PC-9 (cell line): ENCODE measurements at places on chromosomes 1 and 21.

- DNase-seq = peak; percentile 63
Observed at GRCh38 chr1:54407404-54408146, 1.4 kb upstream of the SSBP3 start.

- no peak for DNase-seq
Observed at GRCh38 chr21:33293136-33293535, 27.0 kb downstream of the IL10RB start.

- DNase-seq = no peak
Observed at GRCh38 chr1:114099268-114099667, 54.4 kb downstream of the SYT6 start.

DNA sequence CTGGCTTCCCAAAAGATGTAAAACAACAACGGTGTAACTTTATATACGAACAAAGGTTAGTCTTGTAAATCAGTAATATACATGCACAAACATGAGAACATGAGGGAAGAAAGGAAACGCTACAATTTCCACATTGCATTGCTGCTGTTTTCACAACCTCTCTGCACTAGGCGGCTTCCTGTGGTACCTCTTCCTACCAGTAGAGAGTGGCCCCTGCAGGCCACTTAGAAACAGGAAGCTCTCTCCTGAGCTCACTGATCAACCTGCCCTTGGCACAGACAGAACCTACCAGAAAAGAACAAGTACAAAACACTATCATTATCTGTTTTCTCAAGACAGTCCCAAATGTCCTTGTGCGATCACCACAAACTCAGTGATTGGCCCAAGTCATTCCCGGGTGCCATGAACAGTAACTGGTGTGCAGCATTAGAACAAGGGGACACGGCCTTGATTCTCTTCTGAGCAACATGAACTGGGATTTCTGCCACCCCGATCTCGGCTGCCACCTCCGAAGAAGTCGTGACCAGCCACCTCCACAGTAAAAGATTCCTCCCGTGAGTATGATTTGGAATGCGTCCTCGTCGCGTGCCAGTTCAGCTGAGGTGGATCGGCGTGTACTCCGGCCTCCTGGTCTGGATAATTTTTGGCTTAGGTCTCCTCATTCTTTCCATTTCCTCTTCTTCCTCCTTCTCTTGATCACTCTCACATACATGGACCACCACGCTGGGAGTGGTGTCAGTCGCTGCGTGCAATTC lies 5.7 kb upstream of the KCNE1 start:
- no peak for DNase-seq

DNA sequence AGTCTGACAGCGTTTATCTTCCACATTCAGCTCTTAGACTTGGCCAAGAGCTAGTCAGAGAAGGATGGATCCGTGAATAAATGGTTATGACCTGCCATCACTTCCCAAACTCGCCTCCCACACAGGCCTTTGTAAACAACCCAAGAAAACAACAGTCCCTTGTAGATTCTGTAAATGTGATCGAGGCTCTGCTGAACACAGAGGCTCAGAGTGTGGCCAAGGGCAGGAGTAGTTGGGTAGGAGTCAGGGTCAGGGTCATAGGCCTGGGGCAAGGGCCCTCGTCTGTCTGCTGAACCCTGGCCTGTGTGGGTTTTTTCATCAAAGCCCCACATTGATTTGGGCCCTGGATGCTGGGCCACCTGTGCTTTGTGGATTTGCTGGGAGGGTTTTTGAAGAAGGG lies 32.7 kb downstream of the NCMAP start:
- DNase-seq = no peak

DNA sequence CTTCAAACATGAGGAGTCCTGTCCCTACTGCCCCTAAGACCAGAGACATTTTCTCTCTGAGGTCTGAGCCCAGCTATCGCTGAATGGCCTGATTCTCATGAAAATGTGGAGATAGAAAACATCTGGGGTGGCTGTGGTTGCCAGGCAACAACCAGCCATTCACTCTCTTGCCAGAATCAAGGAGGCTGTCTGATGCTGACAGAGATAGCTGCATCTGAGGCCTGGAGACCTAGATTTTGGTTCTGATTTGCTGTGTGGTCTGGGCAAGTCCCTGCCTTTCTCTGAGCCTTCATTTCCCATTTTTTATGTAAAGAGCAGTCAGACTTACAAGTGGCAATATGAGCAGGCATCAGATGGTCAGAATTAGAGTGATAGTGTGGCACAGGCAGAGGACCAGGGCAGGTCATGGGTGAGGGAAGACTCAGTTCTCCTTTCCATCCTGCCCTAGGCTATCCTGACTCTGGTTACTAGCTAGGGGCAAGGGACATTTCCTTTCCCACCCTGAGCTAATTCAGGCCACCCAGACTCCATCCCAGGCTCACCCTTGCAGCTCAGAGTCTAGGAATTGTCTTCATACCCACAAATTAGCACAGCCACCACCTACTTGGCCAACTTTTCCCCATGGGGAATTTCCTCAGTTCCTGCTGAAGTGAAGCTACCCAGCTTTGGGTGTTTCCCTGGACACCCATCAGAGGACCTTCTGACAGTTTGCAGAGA lies 20.0 kb upstream of the RNF19B start:
- no peak for DNase-seq

- DNase-seq = no peak
Observed at GRCh38 chr1:21703318-21703963, 34.3 kb upstream of the RAP1GAP start.

DNA sequence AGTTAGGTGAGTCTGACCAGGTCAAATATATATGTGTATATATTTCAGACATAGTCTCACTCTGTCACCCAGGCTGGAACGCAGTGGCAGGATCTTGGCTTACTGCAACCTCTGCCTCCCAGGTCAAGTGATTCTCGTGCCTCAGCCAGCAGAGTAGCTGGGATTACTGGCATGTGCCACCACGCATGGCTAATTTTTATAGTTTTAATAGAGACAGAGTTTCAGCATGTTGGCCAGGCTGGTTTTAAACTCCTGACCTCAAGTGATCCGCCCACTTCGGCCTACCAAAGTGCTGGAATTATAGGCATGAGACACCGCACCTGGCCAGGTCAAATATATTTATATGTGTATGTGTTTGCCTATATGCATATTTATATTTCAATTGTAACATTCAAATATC lies 581.5 kb upstream of the B3GALT2 start:
- DNase-seq = no peak

DNA sequence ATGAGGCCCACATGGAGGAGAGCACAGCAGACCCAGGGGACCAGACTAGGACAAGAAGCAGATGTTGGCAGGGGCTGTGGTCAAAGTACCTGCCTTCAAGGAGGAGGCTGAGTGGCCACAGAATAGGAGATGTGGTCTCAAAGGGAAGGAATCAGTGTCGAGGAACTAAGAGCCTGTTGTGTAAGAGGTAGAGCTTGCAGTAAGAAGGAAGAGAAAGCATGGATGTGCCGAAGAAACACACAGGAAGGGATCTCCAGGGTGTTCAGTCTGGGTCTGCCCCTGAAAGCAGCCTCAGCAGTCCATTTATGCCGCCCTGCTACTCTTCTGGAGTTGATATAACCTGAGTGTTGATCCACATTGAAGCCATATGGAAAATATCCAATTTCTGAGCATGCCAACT lies 83.9 kb downstream of the NID1 start:
- DNase-seq = no peak

DNA sequence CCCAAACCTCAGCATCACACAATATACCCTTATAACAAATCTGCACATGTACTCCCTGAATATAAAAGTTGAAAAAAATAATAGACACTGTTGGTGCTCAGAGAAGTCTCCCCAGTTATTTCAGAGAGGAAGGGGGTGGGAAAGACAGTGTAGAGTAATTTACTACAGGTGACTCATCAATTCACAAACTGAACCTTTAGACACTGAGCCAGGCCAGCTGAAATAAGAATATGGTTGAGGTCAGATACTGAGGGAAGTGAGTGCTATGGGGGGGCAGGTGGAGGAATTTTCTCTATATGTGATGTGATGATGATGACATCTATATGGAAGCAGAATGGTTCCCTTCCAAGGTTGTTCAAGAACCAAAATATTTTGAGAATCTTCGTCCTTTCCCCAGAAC lies 50.1 kb downstream of the MRPL39 start:
- no peak for DNase-seq

- no peak for DNase-seq
Observed at GRCh38 chr1:192880231-192880630, 71.4 kb downstream of the RGS2 start.

DNA sequence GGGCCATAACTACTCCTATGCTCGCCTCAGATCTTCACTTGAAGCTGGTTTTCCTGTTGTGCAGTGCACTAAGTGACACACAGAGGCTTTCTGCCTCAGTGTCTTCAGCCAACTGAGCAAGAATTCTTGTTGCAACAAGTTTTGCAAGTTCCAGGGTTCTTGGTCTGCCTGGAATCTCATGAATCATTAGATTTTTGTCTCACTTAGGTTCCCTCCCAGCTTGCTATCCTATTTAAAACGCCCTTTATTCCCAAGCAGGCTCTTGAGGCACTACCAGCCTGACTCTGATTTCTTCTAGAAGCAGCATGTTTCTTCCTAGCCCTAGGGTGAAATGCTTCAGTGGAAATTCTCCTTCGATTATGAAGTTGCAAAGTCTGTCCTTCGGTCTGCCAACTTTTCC lies 158.8 kb downstream of the C1orf21 start:
- peak; percentile 27 for DNase-seq

DNA sequence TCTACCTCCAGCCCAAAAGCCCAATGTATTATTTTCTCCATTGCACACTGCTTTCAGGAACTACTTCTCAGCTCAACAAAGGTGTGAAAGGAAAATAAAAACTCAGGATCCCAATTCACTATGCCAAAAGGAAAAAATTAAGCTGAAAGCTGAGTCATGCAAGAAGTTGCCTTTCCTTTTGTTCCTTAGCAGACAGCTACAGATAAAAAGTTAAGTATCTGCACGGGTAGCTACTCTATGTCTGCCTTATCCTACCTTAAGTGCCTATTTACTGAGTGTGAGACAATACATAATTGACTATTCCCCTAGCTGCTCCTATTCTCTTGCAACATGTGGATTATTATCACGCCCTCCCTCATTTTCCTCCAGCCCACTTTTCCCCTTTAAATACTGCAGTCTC lies 84.1 kb downstream of the ADCY10 start:
- DNase-seq = no peak

GRCh38 chr1:165632491-165632890 lies 1.5 kb downstream of the MGST3 start:
- DNase-seq = no peak

DNA sequence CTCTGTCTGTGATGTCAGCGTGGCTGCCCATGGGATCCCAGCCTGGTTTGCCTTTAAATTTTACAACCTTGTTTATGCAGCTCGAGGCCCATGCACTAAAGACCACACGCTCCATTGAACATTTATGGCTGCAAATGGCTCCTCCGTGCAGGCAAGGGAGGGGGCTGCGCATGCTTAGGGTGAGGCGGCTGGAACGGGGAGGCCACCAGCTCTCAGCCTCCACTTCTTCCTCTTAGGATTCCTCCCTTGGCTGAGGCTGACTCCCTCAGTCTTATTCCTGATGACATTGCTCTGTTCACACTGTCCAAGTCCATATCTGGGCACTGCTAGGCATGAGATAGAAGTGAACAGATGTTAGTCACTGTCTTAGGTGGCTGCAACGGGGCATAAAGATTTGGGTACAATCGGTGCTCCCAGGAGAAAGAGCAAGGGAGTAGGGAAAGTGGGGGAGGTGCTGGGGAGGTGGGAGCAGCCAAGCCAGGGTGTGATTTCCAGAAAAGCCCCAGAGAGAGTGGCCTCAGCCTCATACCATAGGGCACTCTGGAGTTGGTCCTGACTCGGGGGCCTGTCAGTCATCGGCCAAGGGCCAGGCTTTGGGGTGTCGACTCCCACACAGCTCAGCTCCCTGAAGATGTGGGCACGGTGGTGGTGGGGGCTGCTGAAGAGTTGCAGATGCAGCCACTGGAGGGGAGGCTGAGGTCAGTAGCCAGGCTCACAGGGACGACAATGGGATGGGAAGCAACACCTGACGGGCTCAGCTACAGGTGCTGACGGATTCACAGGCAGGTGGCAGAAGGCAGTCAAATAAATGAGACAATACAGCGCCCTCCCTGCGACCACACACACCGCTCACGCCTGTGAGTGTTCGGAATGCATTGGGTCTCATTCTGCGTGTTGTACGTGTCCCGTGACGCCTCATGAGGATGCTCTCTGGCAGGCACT lies 37.3 kb upstream of the ACTL8 start:
- DNase-seq = no peak

- DNase-seq = no peak
Observed at GRCh38 chr1:116001739-116002487, 25.6 kb downstream of the SLC22A15 start.

- DNase-seq = no peak
Observed at GRCh38 chr1:41718497-41718896, 200.2 kb downstream of the HIVEP3 start.

DNA sequence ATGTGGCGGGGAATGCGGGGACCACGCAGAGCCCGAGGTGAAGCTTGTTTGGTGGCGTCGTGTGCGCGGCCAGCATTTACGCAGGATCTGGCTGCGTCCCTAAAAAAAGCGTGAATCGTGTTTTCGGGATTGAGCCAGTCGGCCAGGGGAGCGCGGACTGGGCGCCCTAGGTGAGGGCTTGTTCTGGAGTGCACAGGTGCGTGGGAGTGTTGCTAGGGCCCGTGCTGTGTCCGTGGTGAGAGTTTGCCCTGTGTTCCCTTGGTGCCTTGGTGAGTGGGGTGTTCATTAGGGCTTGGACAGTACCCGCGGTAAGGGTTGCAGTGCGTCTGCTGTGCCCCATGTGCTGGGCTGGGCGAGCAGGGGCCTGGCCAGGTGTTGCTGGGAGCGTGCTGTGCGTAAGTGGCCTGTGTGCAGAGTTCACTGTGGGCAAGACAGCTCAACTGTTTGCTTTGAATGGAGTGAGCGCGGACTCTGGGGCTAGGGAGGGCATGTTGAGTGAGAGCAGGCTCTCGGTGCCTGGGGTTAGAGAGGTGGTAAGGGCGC lies 673 bp downstream of the CD46 start:
- peak; percentile 44 for DNase-seq

DNA sequence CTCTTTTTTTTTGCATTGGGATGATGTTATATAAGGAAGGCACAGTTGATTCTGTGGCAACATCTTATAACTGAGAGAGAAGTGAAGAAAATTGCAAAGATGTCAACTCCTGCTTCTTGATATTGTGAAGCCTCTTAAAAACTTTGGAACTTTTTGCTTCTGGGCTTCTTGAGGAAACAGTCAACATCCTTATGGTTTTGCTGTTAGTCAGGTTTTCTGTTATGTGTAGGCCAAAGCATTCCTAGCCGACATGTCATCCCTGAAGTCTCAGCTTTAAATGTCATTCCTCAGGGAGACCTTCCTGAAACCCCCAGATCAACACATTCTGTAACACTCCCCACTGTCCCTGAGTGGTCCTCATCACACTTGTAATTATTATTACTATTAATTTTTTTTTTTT lies 12.6 kb downstream of the FALEC start:
- DNase-seq = no peak

DNA sequence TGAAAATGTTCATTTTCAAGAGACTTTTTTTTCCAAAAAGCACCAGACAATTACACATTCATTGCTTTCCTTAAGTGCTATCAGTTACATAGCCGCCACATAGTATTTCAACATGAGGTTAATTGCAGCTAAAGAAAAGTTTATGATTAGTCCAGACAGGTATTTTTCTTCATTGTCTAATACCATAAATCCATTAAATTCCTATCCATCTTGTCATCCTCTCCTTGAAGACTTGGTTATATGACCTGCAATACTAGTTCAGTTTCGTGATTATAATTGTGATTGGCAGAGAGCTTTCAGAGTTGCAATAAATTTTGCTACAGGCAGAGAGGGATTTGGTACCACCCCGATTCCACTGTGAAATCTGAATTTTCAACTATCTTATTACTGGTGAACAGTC lies 437.7 kb downstream of the GPATCH2 start:
- DNase-seq = no peak

GRCh38 chr1:207088701-207089626 lies at the start of gene C4BPB:
TSS of gene C4BPB (plus strand) at chr1:207088860. CDS start at chr1:207089532, 672 bp downstream.
- no peak for DNase-seq

GRCh38 chr1:193281894-193282293 lies 95.5 kb upstream of the B3GALT2 start:
- no peak for DNase-seq
